ENCODE measurements at places on chromosomes 12 and 14. TPM values are rescaled to one million over a fixed set of nuclear protein-coding genes. Genes with fewer than 3 reads are reported as not detected.

The PTPN21 gene
- 10.9 TPM for total RNA-seq

The ALX1 gene
- not detected for total RNA-seq

The DIP2B gene
- 30.7 TPM for total RNA-seq

The LRIG3 gene
- 25.9 TPM for total RNA-seq

The CLEC4D gene
- not detected for total RNA-seq

The EML5 gene
- 0.39 TPM for total RNA-seq

The DPY19L2 gene
- 2.8 TPM for total RNA-seq

The DEGS2 gene
- not detected for total RNA-seq

The KRT75 gene
- 7.5 TPM for total RNA-seq

The SLC5A8 gene
- 0.10 TPM for total RNA-seq

Measured in foreskin keratinocyte (primary cell).